NCI-H1105 treated with DMSO at 0.1 percent for 48 hours (cell line): ENCODE measurements at places on chromosomes 11 and 22.

DNA sequence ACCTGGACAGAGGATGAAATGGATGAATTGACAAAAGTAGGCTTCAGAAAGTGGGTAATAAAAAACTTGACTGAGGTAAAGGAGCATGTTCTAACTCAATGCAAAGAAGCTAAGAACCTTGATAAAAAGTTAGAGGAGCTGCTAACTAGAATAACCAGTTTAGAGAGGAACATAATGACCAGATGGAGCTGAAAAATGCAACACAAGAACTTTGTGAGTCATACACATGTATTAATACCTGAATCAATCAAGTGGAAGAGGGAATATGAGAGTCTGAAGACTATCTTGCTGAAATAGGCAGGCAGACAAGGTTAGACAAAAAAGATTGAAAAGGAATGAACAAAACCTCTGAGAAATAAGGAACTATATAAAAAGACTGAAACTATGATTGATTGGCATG, 47.9 kb upstream of the SLC22A9 start:
- no peak for DNase-seq

- peak; percentile 41 for DNase-seq
Observed at GRCh38 chr22:25488244-25489020, 76.0 kb upstream of the GRK3 start.

DNA sequence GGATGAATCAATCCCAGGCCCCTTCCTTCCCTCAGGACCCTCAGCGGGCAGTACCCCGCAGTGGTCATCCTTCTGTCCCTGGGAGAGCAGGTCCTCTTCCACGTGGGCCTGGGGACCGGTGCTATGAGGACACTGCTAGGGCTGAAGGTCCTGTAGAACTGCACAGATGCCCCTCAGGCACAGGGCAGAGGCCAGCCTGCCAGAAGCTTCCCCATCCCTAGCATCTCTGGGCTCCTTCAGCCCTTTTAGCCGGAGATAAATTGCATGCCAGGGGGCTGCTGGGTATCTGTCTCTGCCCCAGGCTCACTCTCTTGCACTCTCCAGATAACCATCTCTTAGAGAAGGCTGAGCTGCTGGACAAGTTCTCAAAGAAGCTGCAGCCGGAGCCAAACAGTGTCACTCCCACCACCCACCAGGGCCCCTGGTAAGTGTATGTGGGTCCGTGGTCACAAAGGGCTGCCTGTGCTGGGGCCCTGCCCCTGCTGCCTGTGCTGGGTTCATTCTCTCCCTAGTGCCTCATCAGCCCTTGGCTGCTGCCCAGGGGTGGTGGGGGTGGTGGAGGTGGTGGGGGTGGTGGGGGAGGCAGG, 2.3 kb downstream of the ATG16L2 start:
- DNase-seq, result no peak

- DNase-seq, result no peak
Observed at GRCh38 chr11:81449588-81450156, 1284.0 kb downstream of the FAM181B start.

DNA sequence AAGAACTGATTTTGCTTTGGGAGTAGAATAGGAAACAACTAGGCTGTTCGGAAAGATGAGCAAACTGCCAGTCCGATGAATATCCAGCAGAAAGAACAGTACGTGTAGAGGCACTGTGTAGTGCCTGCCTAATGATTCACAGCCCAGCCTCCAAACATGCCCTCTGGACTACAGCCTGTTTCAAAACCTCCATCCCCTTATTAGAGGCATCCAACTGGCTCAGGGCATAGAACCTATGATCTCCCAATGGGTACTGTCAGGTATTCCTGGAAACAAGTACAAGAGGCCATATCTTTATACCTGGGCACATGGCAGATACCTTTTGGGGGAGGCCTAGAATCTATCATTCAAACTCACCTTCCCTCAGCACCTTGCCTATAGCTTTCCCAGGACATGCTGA, 4.9 kb downstream of the RRP8 start:
- no peak for DNase-seq

DNA sequence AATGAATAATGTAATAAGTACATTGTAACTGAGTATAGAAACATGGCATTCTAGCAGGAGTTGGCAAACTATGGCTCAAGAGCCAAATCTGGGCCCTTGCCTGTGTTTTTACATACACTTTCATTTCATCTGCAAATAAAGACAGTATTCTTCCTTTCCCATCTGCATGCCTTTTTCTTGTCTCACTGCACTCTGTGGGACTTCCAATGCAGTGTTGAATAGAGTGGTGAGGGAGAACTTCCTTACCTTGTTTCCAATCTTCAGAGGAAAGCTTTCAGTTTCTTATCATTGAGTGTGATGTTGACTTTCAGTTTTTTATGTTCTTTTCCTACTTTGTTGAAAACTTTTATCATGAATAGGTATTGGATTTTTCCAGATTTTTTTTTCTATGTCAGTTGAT, 82.1 kb downstream of the USP47 start:
- DNase-seq, result no peak

DNA sequence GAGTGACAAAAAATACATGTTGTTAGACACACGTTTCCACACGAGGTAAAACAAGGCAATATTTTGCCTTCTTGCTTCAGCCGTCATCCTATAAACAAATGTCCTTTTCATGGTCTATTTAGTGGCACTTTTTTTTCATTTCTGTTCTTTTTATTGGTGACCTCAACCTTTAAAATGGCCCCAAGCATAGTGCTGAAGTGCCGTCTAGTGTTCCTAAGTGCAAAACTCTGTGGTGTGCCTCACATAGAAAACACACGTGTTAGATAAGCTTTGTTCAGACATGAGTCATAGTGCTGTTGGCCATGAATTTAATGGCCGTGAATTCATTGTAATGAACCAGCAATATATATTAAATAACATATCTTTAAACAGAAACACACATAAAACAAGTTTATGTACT, 15.6 kb downstream of the OVCH2 start:
- no peak for DNase-seq

- peak; percentile 49 for DNase-seq
Observed at GRCh38 chr11:96393753-96394348, 4.0 kb downstream of the JRKL start.
